Metanephros (tissue), 2 donors: ENCODE measurements at places on chromosomes 7 and 10. TPM values are rescaled to one million over a fixed set of nuclear protein-coding genes. Genes with fewer than 3 reads are reported as not detected.

The OR2A25 gene
- total RNA-seq: not detected

The OR2A7 gene
- total RNA-seq: 17.2 TPM

The RNF32 gene
- 1.1 TPM for total RNA-seq

The ORAI2 gene
- total RNA-seq: 29.8 TPM

The EFCAB10 gene
- total RNA-seq: not detected

The FBXW4 gene
- 71.4 TPM for total RNA-seq

The PTPN20 gene
- 3.6 TPM for total RNA-seq

The ADAMTS14 gene
- 4.0 TPM for total RNA-seq

The C10orf67 gene
- total RNA-seq: 1.8 TPM

The GNAI1 gene
- total RNA-seq: 101 TPM

The ZFYVE27 gene
- total RNA-seq: 25.2 TPM

The NPS gene
- total RNA-seq: not detected

The MLXIPL gene
- 9.3 TPM for total RNA-seq

The PON1 gene
- 0.12 TPM for total RNA-seq

The RAB19 gene
- 4.7 TPM for total RNA-seq

The ELN gene
- total RNA-seq: 108 TPM

The PLXNA4 gene
- 13.7 TPM for total RNA-seq

The SPDYE9 gene
- total RNA-seq: not detected

The ANKRD61 gene
- not detected for total RNA-seq

The SPDYE2 gene
- total RNA-seq: not detected

The PODXL gene
- 127 TPM for total RNA-seq

The SMNDC1 gene
- total RNA-seq: 14.1 TPM

The CADPS2 gene
- 54.0 TPM for total RNA-seq

The LRRD1 gene
- total RNA-seq: 0.82 TPM

The PNLIP gene
- total RNA-seq: 0.12 TPM

The TRPV5 gene
- total RNA-seq: 1.1 TPM

The DNA2 gene
- 7.8 TPM for total RNA-seq

The NEUROD6 gene
- not detected for total RNA-seq

The SFR1 gene
- 6.1 TPM for total RNA-seq

The MYO3A gene
- 3.9 TPM for total RNA-seq

The GPC2 gene
- 12.3 TPM for total RNA-seq

The HABP2 gene
- total RNA-seq: 0.53 TPM

The ASB4 gene
- total RNA-seq: 7.0 TPM

The ATP6V1F gene
- 120 TPM for total RNA-seq

The SLC18A3 gene
- not detected for total RNA-seq
